ENCODE measurements at places on chromosomes 2 and 18.
A peak's percentile ranks its signal among the peaks of the same experiment; 100 is the strongest.

GRCh38 chr18:75923169-75923568 is 495.7 kb upstream of the SMIM21 start:
- no peak for DNase-seq

DNA sequence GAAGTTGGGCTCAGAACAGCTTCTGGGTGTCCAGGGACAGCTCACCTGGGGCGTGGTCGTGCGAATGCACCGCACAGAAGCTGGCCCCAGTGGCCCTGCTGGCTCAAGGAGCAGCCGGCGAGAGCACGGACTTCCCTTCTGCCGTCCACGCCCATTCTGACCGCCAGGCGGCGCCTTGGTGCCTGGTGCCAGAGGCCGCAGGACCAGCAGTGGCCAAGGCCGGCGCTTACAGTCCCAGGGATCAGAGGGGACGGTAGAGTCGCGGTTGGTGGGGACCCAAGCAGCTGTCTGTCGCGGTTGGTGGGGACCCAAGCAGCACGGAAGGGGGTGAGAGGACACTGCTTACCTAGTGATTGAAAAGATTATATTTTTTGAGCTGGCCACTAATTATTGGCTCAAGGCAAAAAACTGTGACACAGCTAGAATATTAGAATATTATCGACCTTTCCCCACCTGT is 25.7 kb downstream of the NPPC start:
- peak; percentile 44 for DNase-seq

GRCh38 chr2:151640087-151640486 is 94.2 kb downstream of the NEB start:
- DNase-seq = no peak

- DNase-seq = no peak
These were observed 95.1 kb upstream of the GPC1 start for GRCh38 chr2:240340361-240340761.

DNA sequence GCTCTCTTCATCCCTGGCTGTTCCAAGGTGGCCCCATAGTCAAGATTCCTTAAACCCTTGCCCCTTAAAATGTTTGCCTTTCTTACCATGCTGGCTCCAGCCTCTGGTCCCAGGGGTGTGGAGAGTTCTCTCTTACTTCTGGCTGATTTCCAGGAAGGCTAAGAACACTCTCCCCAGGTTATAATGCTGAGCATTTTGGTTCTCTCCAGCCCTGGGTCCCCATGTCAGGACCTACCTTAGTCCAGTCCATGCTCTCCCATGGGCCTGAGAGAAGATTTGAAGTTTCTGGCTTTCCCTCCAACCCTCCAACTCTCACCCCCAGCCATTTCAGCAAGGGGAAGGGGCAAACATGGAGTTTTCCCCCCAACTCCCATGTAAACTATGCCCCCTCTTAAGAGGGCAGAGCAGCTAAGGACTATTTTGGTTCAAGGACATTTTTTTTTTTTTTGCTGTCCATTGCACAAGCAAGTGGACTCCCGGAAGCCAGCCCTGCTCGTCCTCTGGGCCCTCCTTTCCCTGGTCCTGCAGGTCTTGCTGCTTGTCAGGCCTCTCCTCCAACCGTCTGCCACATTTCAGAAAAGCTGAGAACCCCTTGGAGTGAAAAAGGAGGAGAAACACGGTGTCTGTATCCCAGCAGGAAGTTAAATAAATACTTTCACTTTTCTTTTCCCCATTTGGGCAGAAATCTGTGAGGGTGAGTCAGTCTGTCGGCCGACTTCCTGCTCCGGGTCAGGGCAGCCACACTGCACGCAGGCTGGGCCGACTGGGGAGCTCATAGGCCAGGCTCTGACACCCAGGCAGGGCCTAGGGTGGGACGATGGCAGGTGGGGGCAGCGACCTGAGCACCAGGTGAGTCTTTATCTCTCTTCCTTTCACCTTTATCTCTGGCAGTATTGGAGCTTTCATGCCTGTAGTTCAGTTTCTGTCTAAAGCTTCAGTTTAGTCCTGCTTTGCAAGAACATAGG is at the start of gene SP140L:
SP140L (plus strand) TSS at position 741 of the 965 bp plus-strand sequence; CDS start at position 818, 77 bp downstream.
- peak; percentile 62 for DNase-seq

DNA sequence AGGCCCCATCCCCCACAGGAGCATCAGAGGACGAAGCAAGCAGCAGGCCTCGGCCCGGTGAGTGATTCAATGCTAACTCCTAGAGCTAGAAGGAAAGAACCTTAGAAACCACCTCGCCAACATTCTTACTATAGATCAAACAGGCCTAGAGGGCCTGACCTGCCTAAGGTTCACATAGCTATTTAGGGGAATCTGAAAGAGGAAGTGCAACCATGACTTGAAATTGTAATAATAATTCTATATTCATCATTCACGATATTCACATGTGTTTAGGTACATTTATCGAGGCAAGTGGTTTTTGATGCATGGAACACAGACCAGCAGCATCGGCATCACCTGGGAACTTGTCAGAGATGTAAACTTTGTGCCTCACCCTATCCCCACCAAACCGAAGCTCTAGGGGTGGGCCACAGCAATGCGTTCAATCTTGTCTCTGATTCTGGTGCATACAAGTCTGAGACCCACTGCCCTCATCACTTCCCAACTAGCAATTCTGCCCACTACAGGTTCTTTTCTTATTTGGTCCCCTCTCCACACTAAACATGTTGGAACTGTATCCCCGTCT is 78.0 kb upstream of the DNMT3A start:
- no peak for DNase-seq

DNA sequence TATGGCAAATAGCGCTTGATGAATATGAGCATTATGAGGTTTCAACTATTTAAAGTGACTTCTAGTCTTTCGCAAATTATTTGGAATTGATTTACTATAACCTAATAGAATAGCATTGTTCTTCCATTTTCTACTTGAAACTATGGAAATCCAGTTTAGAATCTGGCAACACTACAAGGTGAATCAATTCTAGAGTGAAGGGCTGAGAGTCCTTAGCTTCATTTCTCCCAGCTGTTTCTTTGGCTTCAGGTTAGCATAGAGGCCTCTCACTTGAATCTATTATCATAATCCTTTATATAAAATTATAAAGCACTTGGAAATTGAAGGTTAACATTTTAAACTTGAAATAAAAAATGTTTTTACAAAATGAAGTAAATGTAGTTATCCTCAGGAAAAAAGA is 318.8 kb downstream of the CCDC85A start:
- no peak for DNase-seq

GRCh38 chr2:231396058-231396821 is 730 bp downstream of the B3GNT7 start:
- no peak for DNase-seq

DNA sequence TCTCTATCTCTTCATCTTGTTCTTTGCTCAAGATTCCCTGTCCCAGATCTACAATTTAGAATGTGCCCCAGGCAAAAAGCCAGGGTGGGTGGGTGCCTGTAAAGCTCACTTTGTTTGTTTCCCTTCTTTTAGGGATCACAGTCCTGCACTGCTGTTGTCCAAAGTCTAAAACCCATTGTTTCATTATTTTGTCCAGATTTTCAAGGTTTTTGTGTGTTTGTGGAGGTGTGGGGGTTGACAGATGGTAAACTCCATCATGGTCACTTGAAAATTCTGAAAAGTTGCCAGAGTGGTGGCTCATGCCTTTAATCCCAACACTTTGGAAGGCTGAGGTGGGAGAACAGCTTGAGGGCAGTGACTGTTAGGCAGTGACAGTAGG is 41.5 kb downstream of the YES1 start:
- no peak for DNase-seq

GRCh38 chr2:230814616-230815015 is 50.1 kb upstream of the ITM2C start:
- no peak for DNase-seq

DNA sequence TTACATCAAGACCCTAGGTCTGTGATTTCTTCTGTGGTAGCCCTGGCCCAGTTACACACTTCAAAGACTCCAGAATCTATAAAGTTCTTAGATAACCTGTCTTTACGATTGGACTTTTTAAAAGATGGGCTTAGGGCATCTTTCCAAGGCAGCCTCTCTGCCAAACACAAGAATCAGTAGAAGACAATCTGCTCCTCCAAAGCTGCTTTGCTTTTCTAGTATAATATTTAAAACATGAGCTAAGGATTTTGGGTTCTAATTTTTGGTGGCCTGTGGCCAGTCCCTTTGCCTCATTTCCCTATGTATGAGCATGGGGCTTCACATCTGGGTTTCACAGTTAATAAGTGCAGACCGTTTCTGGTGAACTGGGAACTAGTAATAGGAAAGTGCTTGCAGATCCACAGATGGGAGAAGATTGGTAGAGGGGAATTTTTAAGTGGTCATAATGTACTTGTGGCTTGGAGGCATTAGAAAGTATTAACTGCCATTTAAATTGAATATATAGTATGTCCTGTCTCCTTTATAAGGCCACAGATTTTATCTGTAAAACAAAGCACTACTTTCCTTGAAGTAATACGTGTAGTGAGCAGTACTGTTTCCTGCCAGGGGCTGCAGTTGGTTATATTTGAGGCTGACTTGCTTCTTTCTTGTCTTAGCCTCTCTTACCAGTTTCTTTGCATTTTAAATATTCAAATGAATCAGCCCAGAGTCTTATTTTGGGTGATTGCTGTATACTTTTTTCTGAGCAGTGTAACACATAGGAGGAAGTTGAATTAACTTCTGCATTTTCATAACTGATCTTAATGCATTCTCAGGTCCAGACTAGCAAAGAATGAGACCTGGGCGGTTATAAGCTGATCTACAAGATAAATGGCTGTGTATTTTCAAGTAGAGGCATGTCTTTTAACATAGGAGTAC is 1.5 kb downstream of the ARPC2 start:
- DNase-seq = no peak

DNA sequence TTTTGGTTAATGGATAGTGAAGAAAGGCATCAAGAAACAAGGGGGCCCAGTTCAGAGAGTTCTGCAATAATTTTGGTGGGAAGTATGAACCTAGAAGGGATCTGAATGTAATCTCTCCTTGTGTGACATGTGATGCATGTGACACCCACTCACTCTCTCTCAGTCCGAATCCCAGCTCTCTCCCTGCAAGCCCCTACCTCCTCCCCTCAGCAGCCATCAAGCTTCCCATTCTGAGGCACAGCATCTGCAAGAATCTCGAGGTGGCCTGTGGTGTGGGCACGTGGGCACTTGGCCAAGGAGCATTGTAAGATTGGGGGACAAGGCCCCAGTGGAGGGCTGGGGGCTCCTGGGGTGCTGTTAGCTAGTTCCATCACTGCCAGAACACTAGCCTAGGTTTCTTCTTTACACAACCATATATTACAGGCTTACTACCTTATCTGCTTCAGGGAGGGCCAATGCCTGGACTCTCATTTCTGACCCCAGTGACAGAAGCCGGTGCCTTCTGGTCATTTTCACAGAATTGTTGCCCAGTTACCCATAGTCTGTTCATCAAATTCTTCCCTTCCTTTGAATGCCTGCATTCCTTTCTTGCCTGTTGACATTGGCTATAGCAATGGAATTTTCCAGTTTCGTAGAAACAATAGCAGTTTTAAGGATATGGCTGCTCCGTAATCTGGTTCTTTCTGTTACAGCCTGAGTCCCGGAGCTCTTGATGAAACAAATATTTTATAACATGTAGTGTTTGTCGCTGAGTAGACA is 13.3 kb upstream of the LCLAT1 start:
- no peak for DNase-seq

- DNase-seq = no peak
These were observed 31.3 kb downstream of the DARS1 start for GRCh38 chr2:135954020-135954601.

DNA sequence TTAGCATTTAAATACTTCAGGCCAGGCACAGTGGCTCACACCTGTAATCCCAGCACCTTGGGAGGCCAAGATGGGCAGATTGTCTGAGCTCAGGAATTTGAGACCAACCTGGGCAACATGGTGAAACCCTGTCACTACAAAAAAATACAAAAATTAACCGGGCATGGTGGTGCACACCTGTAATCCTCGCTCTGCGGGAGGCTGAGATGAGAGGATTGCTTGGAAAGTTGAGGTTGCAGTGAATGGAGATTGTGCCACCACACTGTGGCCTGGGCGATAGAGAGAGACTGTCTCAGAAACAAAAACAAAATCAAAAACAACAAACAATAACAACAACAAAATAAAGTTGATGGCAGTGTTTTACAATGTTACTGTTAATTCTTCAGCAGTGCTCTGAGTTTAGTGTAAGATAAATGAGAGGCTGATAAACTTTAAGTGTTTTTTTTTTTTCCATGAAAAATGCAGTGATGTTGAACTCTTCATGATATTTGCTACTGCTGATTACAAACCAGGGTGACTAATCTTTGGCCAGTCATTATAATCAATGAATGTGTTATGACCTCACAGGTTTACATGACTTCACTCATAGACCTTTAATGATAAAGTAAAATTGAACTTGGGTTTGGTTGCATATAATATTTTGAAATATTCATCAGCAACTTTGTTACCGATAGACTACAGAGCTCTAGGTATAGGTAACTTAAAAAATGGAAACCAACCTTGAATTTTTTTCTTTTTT is 2.5 kb downstream of the ITGAV start:
- DNase-seq = no peak

- no peak for DNase-seq
These were observed 123.5 kb upstream of the FOSL2 start for GRCh38 chr2:28269019-28269784.

DNA sequence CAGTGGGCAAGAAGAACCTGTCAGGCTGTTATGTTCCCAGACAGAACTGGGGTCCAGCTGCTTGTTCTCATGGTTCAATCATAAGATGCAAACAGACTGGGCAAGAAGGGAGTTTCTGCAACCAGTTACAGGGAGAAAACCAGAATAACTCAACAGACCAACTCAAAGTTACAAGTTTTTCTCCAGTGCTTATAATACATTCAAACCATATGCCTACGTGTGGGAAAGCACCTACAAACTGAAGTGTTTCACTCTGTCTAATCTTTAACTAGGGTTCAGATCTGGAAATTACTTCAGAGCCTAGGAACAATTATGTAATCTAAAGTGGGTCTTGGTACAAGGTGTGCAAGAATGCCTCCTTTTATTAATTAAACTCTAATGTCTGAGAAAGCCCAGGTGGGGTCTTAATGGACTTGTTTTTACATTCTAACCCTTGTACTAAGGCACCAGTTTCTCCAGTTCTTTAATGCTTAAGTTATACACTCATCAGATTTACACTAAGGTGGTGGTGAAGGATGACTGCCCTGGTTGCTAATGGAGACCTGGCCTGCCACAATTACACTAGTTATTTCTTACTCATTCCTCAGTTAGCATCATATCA is 951.9 kb downstream of the TSN start:
- DNase-seq = no peak

DNA sequence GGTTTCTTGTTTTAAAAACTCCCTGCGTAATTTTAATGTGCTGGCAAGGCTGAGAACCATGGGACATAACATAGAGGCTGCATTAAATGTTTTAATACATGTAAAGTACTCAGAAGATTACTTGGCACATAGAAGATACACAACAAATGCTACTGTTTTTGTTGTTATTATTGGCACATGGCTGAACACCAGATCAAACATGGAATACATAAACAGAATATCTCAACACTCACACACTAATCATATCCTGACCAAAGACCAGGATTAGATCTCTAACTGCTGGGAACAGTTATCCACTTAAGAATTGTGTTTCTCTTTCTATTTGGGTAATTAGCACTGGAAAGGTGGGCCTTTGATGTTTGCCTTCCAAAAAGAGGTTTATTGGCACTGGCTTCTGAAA is 69.3 kb downstream of the KCNE4 start:
- DNase-seq = no peak

- DNase-seq = no peak
These were observed 179.9 kb downstream of the RPIA start for GRCh38 chr2:88871336-88871735.
